ENCODE measurements at places on chromosomes 7 and 10. TPM values are rescaled to one million over a fixed set of nuclear protein-coding genes. Genes with fewer than 3 reads are reported as not detected.

Gene ANKRD16
- 9.3 TPM for total RNA-seq

Gene RUFY2
- 32.8 TPM for total RNA-seq

Gene EPO
- total RNA-seq = not detected

Gene AKR1C1
- total RNA-seq = 6.0 TPM

DNA sequence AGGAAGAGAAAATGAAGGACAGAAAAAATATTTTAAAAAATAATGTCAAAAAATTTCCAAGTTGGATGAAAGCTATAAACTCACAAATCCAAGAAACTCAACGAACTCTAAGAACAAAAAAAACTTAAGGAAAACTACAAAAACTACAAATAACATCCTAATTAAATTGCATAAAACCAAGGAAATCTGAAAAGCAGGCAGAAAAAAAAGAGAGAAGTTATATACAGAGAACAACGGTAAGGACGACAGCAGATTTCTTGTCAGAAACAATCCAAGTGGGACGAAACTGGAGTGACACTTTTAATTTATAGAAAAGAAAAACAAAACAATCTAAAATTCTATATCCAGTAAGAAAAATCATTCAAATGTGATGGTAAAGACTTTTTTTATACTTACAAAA, 122.2 kb upstream of the LYZL1 start:
- DNase-seq = no peak

All from fibroblast of villous mesenchyme (primary cell).